ENCODE measurements at places on chromosomes 2 and 18.

- no peak for DNase-seq
These were observed 595.5 kb upstream of the ID2 start for GRCh38 chr2:8086357-8086756.

DNA sequence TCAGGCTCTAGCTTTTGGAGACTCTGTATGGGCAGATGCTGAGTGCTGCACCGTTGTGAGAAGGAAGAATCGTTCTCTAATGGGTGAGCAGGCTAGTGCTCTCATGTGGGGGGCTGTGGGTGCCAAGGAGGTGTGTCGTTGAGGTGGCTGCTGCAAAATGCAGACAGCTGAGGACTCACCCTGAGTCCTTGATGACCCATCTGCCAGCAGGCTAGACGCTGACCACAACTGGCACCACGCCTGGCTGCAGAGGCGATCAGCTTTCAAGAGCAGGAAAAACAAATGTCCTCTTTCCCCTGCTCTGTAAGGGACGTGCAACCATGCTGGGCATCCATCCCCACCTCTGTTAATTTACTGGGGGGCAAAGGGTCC lies 48.2 kb downstream of the HAUS1 start:
- DNase-seq = no peak

DNA sequence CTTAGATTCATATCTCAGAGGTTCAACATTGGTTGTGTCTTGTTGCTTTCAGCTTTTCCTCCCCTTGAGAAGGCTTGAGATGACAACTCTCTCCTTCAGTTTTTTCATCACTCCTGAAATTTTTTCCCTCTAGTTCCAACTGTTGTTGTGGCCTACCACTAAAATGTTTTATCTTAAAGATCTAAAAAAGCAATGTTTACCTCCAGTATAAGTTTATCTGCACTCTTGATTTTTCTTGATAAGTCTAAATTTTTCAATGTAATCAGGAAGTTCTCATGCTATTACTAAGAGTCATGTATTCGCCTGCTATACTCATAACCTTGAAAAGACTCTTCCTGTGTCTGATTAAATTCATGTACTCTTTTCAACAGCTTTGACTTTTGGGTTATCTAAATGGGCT lies 366.3 kb upstream of the TFPI start:
- DNase-seq = no peak

DNA sequence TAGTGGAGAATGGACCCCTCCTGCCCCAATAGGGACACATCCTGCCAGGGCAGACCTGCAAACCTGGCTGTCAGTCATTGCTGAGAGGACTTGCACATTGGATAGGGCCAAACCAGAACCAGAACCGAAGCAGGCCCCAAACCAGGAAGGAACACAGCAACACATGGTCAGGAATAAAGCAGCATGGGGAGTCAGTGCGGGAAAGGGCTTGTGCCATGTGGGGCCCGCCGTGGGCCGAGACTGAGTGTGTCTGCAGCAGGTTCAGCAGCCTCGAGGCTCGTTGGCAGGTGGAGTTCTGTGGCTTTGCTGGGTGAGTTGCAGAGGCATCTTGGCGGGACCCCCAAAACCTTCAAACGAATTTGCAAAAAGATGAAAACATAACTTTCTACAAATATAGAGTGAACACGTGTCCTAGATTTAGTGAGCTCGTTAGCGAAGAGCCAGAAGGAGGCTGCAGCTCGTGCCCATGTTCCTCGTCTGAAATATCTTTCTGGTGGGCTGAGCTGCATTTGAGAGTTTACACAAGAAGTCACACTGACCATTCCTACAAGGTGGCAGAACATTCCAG lies 44.9 kb upstream of the LDLRAD4 start:
- no peak for DNase-seq

- no peak for DNase-seq
These were observed 66.9 kb upstream of the SMAD2 start for GRCh38 chr18:47997338-47997780.

DNA sequence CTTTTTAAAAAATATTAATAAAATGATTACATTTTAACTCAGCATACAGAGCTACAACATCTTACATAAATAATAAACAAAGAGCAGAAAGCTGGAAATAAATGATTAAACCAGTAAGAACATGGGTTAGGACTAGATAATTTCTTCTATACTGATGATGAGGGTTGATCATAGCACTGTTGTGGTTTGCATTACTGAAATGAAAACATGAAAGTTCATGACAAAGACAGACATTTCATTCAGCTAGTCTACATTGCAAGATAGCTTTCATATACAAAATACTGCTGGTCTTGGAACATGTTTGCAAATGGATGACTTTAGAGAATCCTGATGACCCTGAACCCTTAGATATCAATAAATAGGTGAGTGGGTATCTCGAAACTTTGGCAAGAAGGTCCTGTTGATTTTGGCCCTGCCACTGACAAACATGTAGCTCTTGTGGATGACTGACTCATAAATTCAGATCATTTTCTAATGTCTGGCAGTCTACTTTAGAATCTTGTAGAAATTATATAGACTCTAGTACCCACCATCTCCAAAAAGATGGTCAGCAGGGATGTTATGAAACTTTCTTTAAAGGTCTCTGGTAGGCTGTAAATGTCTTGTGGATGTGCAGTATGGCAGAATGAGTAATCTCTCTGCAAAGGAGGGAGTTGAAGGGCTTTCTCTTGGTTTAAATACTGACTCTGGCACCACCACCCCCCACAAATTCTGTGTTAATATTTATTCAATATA lies 15.5 kb upstream of the CDC42EP3 start:
- no peak for DNase-seq

- DNase-seq = no peak
These were observed 122.1 kb upstream of the SLC39A10 start for GRCh38 chr2:195534971-195535370.

- no peak for DNase-seq
These were observed 584 bp downstream of the BOLA3 start for GRCh38 chr2:74146929-74147726.

- DNase-seq = no peak
These were observed 157.3 kb upstream of the ALKAL2 start for GRCh38 chr2:444937-445884.

GRCh38 chr2:69309351-69310110 lies 77.5 kb downstream of the GFPT1 start:
- DNase-seq = no peak

- DNase-seq = no peak
These were observed 2100.9 kb upstream of the CELF4 start for GRCh38 chr18:39666541-39666940.

- peak; percentile 48 for DNase-seq
These were observed 149.6 kb downstream of the MBP start for GRCh38 chr18:76982841-76983583.

- no peak for DNase-seq
These were observed 206.9 kb downstream of the CCDC85A start for GRCh38 chr2:56390644-56391043.

DNA sequence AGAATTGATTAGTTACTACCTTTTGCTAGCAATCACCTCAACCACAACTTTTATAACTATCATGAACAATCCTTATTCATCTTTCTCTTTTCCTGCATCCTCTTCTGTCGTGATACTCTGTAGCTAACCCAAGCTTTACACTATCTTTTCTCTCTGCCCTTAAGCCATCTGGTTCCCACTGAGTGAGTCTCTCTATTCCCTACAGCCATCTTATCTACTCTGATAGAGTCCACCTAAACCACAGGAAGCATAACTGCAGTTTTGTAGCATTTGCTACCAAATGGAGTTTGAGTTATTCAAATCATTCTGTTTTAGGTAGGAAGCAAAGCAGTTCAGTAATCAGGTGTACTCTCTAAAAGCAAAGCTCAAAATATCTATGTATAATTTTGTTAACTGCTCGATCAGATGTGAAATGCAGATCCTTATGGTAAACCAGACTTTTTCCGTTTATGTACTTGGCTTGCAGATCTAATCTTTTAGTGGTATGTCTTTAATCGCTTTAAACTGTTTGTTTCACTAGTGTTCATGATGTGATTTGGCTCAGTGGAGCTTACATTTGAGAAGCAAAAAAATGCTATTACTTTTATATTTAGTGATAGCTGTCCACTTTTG lies 91.0 kb downstream of the CSRNP3 start:
- no peak for DNase-seq

DNA sequence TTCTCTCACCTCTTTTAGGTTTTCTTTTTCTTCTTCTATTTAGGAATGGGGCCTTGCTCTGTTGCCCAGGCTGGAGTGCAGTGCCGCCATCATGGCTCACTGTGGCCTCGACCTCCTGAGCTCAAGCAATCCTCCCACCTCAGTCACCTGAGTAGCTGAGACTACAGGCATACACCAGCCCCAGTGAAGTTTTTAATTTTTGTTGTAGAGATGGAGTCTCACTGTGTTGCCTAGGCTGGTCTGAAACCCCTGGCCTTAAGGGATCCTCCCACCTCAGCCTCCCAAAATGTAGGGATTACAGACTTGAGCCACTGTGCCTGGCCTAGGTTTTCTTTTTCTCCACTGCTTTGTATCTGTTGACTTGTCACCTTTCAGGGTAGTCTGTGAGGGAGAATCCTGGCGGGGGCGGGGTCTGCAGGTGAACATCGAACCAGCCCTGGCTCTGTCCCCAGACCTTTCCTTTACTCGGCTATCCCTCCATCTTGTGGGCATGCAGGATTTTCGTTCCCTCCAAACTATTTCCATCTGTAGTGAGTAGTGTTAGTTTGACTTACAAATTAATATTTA lies 21.7 kb downstream of the NCK2 start:
- DNase-seq = no peak

GRCh38 chr2:173667415-173667814 lies 297.8 kb downstream of the SP3 start:
- no peak for DNase-seq

GRCh38 chr18:8791171-8791651 lies 85.9 kb downstream of the MTCL1 start:
- DNase-seq = no peak

- DNase-seq = peak; percentile 89
These were observed 165.0 kb downstream of the ANKRD44 start for GRCh38 chr2:197145471-197146056.

DNA sequence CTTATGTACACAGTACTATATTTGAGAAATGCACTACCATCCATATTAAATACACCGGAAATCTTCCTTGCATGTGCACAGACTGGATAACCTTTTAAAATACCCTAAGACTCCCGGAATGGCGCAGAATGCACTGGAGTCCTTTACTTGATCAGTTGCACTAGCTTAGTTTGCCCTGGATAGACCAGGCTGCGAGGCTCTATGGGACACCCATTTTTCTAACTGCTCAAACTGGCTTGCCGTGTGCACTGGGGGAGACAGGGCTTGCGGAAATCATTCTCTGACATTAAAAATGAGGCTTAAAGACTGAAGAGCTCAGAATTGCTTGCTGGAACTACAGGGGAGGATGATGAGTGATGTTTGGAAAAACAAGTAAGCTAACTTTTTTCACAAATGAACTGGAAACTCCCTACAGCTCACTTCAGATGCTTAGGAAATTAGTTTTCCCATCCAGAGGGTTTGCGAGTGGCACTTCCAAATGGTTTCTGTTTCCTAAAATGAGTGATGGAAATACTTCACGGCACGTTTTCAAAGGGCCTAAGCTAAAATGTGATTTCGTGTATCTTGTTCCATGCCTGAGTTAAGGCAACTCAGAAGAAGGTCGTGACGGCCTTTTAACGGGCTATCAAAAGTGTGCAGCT lies 2.7 kb downstream of the NCK2 start:
- no peak for DNase-seq

DNA sequence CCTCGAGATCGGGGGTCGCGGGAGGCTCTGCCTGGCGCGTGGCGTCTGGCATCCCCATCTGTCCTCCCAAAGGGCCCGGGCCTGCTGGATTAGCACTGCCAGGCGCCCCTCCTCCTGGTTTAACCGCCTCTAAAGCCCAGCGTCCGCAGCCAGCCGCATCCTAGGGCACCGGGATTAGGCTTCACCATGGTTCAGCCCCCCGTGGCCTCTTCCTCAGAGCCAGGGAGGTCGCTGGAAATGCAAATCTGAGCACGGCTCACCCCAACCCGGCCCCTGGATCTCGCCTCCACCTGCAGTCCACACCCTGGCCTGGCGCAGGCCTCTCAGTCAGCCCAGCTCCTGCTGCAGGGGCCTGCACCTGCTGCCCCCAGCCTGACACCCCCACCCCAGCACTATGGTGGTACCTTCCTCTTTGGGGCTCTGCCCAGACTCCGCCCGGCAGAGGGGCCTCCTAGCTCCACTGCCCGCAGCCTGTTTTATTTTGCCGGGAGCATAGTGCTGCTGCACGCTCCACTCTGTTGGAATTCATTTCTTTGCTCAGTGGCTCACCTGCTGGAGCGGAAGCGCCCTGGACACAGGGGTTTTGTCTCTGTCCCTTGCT lies 13.2 kb downstream of the PRELID3A start:
- no peak for DNase-seq

- no peak for DNase-seq
These were observed 3.2 kb upstream of the SH3RF3 start for GRCh38 chr2:109125593-109126500.

- DNase-seq = no peak
These were observed 24.7 kb upstream of the SP3 start for GRCh38 chr2:173989884-173990215.

DNA sequence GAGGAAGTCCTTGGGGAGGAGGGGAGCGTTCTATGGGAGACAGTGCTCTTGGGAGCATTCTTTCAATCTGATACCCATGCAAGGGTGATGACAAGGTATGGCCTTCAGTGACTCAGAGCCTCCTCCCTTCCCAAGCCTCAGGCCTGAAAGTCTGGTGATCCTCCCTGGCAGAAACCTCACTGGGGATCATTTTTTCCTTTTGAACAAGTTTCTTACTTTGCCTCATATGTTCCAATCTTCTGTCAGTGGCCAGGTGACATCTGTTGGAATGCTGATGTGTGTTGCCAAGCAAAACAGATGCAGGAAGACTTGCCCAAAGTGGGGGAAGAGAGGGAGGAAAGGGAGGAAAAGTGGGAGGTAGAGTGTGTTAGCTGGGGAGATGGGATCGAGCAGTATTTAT lies 224.8 kb downstream of the NEDD4L start:
- DNase-seq = no peak

DNA sequence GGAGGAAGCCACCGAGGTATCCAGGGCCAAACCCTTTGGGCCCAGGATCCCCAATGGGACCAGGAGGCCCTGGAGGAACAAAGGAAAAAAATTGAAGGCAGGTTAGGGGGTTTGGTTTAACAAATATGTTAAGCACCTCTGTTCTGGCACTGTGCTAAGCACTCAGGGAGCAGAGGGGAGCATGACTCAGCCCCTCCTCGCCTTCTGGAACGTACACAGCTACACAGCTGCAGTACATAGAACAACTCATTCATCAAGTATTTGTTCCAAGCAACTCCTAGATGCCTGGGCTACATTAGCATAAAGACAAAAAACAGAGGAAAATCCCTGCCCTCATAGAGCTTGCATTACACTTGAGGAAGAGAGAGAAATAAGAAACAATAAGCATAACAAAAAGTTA lies 153.6 kb downstream of the COL4A4 start:
- no peak for DNase-seq
